ENCODE measurements at places on chromosomes 4 and X. TPM values are rescaled to one million over a fixed set of nuclear protein-coding genes. Genes with fewer than 3 reads are reported as not detected.

Gene SSX5
- not detected for total RNA-seq

Gene ALAS2
- total RNA-seq, result not detected

Gene STS
- 1.7 TPM for total RNA-seq

Gene MAP9
- total RNA-seq, result 3.3 TPM

Gene RPL9
- total RNA-seq, result 1,381 TPM

Gene MAP3K15
- 0.11 TPM for total RNA-seq

Gene PPA2
- total RNA-seq, result 59.2 TPM

Gene GPR34
- not detected for total RNA-seq

Gene PFKFB1
- total RNA-seq, result 0.27 TPM

Gene PAGE4
- not detected for total RNA-seq

Gene PIR
- 5.8 TPM for total RNA-seq

Gene CXorf49
- not detected for total RNA-seq

Gene MMRN1
- total RNA-seq, result 0.95 TPM

Gene FAAH2
- total RNA-seq, result 4.2 TPM

Gene SLC25A14
- 12.2 TPM for total RNA-seq

Gene ADRA2C
- not detected for total RNA-seq

Gene CENPU
- total RNA-seq, result 69.3 TPM

Gene HDAC6
- total RNA-seq, result 92.1 TPM

Gene TRPC5OS
- total RNA-seq, result not detected

Gene PABPC1L2B
- not detected for total RNA-seq

Gene TMEM144
- total RNA-seq, result not detected

Gene GDI1
- 102 TPM for total RNA-seq

Gene ADAMTS3
- total RNA-seq, result not detected

Gene FRMPD4
- total RNA-seq, result not detected

Gene ANAPC10
- total RNA-seq, result 25.3 TPM

Gene CRLF2
- total RNA-seq, result 11.5 TPM

Gene ARHGAP36
- total RNA-seq, result not detected

Gene KLB
- not detected for total RNA-seq

Gene SHISA3
- total RNA-seq, result 0.18 TPM

Gene GABRG1
- not detected for total RNA-seq

Gene ANXA10
- total RNA-seq, result not detected

Gene KLF8
- 21.3 TPM for total RNA-seq

Gene NEUROG2
- not detected for total RNA-seq

Gene SPATA18
- total RNA-seq, result 0.09 TPM

Gene OTUD5
- total RNA-seq, result 50.9 TPM

Gene FRAS1
- total RNA-seq, result not detected

Gene SMAD1
- 4.7 TPM for total RNA-seq

Gene PPP2R2C
- not detected for total RNA-seq

Gene SOD3
- not detected for total RNA-seq

Gene CYTL1
- not detected for total RNA-seq
